ENCODE measurements at places on chromosomes 16 and 17.

- DNase-seq: no peak
Observed at GRCh38 chr17:4796552-4796920, 572 bp downstream of the PSMB6 start.

- DNase-seq: no peak
Observed at GRCh38 chr16:54689072-54689865, 241.4 kb upstream of the IRX5 start.

DNA sequence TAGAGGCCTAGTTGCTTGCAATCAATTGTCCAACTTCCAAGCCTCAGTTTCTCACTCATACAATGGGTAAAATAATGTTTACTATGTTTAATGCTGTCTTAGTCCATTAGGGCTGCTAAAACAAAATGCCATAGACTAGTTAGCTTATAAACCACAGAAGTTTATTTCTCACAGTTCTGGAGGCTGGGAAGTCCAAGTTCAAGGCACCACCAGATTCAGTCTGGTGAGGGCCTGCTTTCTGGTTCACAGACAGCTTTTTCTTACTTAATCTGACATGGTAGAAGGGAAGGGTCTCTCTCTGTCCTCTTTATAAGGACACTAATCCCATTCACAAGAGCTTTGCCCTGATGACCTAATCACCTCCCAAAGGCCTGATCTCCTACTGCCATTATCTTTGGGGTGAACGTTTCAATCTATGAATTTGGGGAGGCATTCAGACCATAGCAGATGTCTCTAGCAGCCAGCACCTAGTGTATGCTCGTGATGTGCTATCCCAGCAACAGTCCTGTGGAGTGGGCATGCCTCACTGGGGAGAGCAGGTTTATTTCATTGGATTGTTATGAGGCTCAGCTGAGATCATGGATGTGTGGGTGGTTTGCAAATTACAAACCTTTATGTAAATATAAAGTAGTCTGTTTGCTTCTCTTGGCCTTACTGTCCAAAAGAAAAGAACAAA lies 25.2 kb downstream of the YPEL2 start:
- no peak for DNase-seq

DNA sequence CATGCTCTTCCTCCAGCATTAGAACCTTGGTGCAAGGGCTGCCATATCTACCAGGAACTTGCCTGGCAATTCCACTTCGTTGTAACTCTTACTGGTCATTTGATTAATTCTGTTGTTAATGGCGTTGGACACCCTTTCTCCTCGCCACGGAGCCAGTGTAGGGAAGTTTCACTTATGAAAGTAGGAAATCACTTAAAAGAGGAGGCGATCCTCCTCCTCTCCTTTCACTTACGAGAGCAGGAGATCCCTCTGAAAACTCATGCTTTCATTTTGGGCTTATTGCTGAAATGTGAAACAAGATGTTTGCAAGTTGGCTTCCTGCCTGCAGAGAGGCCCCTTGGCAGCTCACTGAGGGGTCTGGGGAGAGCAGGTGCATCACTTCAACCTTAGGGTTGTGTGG lies 226.0 kb downstream of the SNX29 start:
- no peak for DNase-seq

- DNase-seq: no peak
Observed at GRCh38 chr17:3740611-3741073, 16.9 kb downstream of the HASPIN start.

DNA sequence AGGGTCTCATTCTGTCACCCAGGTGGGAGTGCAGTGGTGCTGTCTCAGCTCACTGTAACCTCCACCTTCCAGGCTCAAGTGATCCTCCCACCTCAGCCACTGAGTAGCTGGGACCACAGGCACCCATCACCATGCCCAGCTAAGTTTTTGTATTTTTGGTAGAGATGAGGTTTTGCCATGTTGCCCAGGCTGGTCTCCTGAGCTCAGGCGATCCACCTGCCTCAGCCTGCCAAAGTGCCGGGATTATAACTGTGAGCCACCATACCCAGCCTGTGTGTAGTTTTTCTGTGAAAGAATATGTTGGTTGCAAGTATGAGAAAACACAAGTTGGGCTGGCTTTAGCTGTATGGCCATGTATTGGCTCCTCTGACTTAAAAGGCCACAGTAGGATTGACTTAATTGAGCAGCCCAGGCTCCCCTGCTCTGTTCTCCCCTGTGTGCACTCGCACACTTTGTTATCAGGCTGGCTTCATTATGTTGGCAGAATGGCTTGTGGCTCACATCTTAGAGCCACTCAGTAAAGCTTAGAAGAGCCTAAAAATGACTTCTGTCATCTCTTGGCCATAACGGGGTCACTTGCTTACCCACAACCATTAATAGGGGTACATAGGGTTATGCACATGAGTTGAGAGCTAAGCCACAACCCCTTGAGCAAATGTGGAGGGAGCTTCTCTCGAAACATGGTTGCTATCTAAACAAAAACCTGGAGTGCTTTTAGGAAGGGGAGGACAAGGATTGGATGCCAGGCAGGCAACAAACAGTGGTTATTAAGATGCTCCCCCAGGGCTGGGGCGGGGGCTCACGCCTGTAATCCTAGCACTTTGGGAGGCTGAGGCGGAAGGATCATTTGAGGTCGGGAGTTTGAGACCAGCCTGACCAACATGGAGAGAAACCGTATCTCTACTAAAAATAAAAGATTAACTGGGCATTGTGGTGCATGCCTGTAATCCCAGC lies 6.1 kb downstream of the HAPSTR1 start:
- DNase-seq: no peak

- no peak for DNase-seq
Observed at GRCh38 chr16:84942786-84943185, 68.5 kb downstream of the ZDHHC7 start.

DNA sequence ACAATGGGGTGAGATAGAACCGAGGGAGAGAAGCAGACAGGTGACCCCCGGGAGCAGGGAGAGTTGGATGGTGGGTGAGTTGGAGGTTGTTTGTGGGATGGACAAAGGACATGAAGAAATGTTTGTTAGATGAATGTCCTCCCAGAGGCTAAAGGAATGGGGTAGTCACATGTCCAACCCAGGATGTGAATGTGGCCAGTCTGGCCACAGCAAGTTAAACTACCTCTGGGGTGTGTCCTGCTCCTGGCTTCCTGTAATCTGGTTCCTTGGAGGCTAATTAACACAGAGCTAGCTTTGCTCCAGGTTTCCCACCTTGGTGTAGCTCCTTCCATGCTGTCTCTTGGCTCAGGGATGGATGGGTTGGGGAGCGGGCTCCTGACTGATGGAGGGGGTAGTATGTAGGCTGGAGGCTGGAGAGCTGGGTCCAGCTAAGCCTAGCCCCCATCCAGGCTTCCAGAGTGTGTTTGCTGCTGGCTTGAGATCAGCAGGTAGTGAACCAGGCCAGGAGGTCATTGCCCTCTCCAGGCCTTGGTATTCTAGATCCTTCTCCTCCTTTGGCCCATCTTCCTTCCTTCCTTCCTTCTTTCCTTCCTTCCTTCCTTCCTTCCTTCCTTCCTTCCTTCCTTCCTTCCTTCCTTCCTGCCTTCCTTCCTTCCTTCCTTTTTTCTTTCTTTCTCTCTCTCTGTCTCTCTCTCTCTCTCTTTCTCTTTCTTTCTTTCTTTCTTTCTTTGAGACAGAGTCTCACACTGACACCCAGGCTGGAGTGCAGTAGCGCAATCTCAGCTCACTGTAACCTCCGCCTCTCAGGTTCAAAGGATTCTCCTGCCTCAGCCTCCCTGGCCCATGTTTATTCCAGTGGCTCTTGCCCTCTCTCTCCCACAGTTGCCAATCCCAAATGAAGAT lies 28.0 kb upstream of the UBE2G1 start:
- no peak for DNase-seq

- no peak for DNase-seq
Observed at GRCh38 chr17:312476-313148, 40.0 kb downstream of the RPH3AL start.

- DNase-seq: no peak
Observed at GRCh38 chr16:30063278-30063892, 2.2 kb upstream of the ALDOA start.

DNA sequence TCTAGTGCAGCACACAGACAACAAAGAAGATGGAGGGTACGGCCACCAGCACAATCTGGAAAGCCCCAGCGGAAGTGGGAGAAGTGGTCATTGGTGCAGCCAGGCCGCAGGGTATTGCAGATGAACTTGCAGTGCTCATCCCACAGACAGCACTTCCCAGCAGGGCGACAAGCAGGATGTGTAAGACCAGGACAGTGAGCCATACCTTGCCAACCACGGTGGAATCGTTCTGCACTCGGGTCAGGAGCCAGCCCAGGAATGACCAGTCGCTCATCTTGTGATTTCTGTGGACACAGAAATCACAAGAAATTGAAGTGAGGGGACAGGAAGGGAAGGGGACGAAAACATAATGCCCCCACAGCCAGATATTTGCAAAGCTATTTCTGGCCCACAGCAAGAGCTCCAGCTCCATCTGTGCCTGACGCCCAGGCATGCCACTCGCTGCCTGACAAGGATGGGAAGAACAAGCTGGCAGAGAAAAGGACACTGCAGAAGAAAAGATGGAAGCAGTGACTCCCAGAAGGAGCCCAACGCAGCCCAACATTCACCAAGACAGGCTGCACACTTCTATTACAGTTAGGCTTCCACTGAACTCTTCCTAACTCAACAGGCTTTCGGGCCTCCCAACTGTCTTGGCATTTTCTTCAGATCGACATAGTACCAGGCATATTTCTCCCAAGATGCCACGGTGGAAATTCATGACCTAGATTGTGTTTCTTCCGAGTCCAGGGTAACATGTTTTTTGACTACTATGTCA lies 17.5 kb upstream of the MYO18A start:
- DNase-seq: no peak

DNA sequence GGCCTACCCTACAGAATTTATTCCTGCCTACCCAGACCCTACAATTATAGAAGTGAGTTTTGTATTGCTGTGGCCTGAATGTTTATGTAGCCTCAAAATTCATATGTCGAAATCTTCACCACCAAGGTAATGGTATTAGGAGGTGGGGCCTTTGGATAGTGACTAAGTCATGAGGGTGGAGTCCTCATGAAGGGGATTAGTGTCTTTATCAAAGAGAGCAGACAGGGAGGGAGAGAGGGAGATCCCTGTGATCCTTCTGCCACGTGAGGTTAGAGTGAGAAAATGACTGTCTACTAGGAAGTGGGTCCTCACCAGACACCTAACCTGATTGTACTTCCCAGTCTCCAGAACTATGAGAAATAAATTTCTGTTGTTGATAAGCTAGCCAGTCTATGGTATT lies 981 bp upstream of the DUXB start:
- no peak for DNase-seq

DNA sequence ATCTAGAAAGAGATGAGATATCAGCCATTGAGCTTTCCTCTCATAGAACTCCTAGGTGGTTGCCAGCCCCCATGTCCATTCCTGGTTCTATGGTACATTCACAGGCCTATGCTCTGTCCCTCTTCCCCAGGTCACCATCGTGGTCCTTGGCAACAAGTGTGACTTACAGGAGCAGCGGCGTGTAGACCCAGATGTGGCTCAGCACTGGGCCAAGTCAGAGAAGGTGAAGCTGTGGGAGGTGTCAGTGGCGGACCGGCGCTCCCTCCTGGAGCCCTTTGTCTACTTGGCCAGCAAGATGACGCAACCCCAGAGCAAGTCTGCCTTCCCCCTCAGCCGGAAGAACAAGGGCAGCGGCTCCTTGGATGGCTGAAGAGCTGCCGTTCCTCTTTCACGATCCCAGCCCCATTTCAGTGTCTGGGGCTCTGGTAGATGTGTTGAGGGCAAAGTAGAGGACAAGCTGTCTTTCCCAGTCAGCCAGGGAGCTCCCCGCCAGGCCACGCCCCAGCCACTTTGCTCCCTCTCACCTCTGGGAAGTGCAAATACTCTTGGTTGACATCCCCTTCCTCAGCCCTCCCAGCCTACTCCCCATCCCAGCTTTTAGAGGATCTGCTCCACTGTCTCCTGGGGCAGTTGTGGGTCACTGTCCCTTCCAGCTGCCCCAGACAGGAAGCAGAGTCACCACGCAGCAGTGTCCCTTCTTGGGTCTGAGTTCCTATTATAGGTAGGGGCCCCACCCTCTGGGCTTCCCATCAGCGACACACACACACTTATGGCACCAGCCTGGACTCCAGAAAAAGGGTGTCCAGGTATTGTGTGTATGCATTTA lies 3.8 kb downstream of the NKIRAS2 start:
- no peak for DNase-seq

DNA sequence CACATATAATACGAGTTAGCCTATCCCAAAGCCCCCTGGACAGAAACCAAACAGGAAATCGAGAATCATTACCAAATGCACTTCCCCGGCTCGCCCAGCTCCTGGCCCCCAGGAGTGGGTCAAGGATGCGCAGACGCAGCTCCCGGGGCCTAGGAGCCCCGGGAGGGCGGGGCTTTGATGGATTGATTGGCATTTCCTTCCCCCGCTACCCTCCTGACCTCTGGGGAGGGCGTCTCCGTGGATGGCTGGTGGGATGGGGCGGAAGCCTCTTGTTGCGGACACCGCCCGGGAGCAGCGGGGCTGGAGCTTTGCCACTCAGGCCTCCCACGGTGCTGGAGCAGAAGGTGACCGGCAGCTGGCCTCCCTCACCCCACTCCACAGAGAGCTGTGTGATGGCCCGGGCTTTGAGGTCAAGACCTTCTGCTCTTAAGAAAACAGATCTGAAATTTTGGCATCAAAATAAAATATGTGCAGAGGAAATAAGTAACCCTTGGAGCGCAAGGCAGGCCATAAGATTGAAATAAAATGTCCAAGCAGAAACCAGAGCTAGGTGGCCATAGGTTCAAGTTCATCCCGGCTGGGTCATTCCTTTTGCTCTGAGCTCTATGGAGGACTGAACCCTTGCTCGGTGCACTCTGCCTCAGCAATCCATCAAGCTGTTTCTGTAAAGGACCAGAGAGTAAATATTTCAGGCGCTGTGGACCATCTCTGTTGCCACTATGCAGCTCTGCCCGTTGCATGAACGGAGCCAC lies 262.3 kb downstream of the SOX9 start:
- no peak for DNase-seq

DNA sequence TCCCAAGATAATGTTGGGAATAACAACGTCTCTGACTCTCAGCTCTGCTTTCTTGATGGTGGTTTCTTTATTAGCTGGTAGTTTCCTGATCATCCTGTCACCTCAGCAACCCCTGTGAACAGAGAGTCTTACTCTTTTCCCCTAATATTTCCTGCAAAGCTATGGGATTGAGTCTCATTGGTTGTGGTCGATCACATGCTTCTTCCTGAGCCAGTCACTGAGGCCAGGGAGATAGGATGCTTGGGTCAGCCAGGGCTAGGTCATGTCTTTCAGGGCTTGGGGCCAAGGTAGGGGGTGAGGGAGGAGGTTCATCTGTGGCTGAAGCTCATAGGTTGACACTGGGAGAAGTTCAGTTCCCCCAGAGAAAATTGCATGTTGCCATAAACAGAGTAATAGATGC lies 114.3 kb downstream of the ABCC1 start:
- DNase-seq: no peak

- no peak for DNase-seq
Observed at GRCh38 chr17:9828296-9829295, 2.9 kb downstream of the GLP2R start.

- no peak for DNase-seq
Observed at GRCh38 chr16:1378804-1379303, 27.1 kb downstream of the GNPTG start.

- DNase-seq: no peak
Observed at GRCh38 chr16:68216240-68216639, 19.7 kb downstream of the ESRP2 start.

- no peak for DNase-seq
Observed at GRCh38 chr17:78349891-78350642, 9.8 kb downstream of the SOCS3 start.

All from skin of body (tissue), 3 donors.